Cortex of kidney (tissue), 1 donor: ENCODE measurements at places on chromosomes 13 and 19.

DNA sequence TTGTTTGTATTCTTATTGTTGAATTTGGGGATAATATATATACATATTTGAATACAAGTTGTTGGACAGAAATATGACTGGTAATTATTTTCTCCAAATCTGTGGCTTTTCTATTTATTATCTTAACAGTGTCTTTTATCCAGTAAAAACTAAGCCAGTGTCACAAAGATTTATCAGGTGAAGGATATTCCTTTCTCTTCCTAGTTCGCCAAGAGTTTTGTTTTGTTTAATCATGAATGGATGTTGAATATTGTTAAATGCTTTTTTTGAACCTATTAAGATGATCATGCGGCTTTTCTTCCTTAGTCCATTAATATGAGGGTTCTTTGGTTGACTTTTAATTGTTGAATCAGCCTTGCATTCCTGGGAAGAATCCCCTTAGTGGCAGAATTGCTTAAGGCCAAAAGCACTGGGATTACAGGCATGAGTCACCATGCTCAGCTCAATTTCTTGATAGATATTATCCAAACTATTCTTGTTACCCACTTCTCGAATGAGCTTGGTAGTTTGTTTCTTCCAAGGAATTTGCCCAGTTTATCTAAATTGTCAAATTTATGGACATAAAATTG, 53.3 kb downstream of the TEX26 start:
- DNase-seq = no peak

DNA sequence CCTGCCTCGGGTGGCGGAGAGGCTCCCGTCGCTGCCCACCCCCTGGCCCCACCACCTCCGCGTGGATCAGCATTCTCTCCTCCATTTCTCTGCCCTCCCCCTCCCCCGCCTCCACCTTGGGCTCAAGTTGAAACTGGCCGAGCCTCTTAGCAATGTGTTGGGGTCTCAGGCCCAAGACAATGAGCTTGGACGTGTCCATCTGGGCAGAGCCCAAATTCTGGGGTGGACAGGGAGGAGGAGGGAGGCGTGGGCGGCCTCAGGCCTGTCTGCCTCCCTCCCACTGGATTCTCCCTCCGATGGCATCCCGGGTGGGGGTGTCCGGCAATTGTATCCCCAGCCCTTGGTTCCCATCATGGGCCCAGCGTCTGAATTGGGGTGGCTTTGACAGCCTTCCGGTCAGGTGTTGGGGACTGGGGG, 1.2 kb downstream of the CELF5 start:
- DNase-seq = no peak

DNA sequence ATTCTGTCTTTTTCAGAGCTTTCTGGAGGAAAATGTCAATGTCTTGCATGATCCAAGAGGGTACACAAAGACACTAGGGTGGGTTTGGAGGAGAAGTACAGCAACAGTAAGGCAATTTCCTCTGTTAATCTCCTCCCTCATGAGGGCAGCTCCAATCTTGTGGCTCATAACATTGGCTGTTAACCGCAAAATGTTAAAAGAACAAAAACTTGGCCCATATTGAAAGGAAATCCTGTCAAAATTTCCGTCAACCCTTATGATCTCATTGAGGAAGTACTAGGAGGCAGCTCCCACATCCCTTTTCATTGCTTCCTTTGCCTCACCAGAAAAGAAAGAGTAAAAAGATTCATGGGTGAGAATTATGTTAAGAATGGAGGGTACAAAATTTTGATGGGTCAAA, 11.6 kb downstream of the OXGR1 start:
- no peak for DNase-seq

DNA sequence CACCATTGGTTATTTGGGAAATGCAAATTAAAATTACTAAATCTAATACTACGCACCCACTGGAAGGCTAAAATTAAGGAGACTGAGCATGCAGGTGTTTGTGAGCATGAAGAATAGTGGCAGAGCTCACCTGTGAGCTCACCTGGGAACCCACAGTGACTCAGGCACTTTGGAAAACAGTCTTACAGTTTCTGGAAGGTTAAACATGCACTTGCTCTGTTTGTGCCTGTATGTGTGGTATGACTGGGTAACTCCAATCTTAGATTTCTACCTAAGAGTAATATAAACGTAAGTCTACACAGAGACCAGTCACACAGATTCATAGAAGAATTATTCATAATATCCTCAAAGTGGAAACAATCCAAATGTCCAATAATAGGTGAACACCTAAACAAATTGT, 318.8 kb downstream of the ATP8A2 start:
- DNase-seq = no peak

GRCh38 chr13:75986818-75987217, 350.7 kb downstream of the LMO7 start:
- no peak for DNase-seq

DNA sequence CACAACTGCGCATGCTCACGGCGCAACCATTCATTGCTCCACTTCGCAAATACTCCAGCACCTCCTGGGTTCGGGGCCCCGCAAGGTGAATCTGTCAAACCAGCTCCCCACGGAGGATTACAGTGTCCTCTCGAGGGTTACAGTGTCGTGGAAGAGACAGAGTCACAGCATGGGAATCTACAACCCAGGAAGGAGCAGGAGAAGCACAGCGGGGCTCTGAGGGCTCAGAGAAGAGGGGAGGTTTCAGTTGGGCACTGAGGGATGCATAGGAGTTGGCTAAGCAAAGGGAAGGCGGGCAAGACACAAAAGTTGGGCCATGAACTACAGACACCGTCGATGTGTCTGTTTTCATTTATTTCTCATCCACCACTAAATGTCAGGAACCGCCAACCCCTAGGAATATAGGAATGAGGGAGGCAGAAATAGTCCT, 1.0 kb upstream of the GTF2F1 start:
- no peak for DNase-seq

GRCh38 chr13:35826626-35827254, 304.4 kb downstream of the DCLK1 start:
- DNase-seq = no peak

DNA sequence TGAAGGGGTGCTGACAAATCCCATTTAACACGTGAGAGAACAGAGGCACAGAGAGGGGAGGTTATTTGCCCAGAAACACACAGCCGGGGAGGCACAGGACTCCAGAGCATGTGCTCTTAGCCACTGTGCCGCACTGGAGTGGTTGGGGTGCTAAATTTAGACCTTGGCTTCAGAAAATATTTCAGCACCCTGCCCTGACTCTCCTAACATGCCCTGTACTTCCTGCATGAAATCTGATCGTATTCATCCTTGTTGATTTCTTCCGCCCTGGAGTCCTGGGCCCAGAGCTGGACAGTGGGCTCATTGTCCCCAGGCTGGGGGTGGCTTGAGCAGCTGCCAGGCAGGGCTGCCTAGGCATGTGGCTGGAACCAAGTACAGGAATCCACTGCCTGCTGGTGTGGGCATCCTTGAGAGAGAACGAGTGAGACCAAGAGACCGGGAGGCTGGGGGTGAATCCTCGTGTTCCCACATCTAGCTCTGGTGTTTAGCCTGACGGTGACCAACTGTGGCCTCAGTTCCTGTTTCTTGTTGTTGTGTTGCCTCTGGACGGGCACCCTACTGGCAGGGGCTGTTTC, 5.3 kb downstream of the SLC27A1 start:
- no peak for DNase-seq

DNA sequence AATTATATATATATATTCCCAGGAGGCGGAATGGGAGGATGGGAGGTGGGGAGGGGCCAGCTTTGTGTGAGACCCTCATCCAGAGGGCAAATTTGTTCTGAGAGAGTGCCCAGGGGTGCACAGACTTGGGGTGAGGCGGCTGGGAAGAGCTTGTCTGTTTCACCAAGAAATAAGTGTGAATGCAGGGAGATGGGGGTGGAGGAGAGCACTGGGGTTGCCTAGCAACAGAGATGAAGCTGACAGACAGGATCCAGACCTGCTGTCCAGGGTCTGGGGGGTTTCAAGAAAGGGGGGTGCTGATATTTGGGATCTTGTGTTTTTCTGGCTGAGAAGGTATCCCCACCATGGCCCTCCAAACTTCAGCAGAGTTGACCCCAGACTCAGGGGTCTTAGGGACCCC, 18.6 kb upstream of the TNFAIP8L1 start:
- DNase-seq = no peak

GRCh38 chr19:49677231-49677900, at the start of gene PRMT1:
PRMT1 (plus strand) TSS chr19:49677271; CDS start chr19:49677281, 10 bp downstream.
- no peak for DNase-seq

DNA sequence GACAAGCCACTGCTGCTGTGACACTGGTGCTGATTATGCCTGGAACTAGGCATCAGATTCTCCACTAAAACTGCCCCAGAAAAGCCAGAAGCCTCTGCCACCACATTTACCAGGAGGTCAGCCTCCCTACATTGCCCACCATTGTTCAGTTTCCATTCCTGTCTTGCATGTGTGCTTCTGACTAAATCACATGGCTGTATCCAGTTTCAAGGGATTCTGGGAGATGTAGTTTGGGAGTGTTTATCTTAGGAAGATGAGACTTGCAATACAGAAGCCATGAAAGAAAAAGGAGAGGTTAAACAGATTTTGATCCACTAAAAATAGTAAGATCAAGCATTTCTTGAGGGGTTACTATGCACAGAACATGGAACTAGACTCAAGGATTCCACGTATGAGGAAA, 40.7 kb upstream of the SERPINE3 start:
- no peak for DNase-seq

- no peak for DNase-seq
Observed at GRCh38 chr19:22052644-22053013, 345 bp downstream of the ZNF257 start.

- DNase-seq = no peak
Observed at GRCh38 chr13:49807681-49808080, 15.2 kb upstream of the KPNA3 start.

DNA sequence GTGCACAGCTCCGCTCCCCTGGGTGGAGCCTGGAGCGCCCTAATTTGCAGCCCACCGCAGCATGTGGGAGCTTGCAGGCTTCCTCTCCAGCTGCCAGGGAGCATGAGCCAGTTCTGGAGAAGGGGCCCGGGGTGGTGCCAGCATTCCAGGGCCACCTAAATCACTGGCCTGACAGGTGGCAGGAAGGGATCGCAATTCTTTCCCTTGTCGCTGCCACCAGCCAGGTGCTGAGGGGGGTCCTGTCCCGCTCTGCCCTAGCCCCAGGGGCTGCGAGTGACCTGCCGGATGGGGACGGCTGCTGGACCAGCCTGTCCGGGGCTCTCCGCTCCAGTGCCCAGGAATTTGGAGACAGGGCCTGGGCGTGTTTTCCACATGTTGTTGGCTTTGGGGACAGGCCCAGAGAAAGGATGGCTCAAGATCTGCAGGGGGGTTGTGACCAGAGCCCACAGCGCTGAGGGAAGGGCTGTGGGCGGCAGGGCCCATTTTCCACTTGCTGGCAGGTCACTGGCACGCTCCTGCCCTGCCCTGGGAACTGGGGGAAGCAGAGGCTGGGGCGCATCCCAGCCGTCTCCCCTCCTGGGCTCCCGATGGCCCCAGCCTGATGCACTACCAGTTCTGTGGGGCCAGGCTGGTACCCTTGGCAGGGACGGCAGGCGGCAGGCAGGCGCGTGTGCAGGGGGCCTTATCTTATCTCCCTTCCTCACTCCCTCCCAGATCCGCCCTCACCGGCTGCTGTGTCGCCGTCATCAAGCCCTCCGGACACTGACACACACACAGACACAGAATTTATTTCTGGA, 9.5 kb downstream of the NDUFA11 start:
- no peak for DNase-seq

DNA sequence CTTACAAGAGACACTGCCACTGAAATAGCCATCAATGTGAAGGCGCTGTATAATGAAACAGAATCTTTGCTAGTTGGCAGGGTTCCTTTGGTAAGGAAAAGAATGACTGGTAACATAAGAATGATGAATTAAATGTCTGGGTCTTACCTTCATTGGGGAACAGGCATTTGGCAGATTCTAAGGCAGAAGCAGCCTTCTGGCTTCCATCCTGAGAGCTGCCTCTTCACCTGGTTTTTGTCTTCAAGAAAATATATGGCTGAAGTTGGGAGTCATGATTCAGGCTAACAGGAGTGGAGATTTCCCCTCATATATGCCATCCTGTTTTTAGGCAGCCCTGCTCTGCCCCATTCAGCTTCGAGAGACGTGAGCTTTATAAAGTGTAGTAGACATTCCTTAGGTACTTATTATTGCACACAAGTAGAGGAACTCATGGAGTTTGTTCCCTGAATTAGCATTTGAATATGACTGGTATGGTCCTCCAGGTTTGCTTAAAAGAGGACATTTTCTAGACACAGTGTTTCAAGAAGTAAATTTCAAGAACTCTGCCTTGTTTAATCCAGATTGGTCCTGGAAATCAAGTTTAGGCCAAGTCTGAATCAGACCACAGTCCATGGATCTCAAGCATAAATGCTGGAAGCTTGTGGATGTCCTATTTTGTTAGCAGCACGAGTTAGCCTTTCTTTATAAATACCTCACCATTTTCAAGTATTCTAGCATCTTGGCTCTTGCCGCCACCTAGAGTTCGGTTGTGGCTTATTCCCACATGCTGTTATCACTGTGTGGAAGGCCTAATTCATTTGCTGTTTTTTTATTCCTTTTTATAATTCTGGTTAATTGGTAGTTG, 56.2 kb upstream of the AKAP11 start:
- no peak for DNase-seq

DNA sequence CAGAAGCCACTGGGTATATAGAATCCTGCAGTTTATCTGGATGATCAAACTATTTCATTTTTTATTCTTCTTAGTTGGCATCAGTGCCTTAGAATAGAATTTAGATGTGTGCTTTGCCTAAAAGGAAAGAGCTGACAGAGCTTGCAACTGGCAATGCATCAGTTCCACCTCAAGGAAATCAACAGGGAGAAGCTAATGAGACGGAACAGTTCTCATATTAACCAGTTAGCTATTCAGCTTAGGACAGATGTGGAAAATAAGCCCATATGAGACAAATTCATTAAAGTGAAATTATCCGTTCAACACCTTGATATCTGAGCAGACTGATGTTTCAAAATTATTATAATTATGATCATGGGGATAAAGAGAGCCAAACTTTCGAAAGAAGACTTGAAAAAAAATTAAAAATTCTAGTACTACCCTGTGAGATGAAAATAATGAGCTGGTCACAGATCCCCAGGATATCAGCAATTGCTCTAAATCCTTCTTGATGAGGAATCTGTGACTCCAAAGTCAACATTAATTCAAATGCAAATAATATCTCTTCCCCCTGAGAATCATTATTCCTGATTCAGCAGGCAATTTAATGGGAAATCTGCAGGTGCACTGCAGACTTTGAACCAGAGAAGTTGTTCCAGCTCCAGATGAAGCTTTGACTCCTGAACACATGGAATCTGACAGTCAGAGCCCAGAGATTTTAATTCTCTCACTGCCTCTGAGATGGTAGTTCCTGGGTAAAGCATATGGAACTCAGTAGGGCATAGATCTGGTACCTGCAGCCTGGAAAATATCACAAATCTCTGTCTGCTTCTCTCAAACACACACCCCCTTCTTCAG, 486.8 kb downstream of the FOXO1 start:
- DNase-seq = no peak

DNA sequence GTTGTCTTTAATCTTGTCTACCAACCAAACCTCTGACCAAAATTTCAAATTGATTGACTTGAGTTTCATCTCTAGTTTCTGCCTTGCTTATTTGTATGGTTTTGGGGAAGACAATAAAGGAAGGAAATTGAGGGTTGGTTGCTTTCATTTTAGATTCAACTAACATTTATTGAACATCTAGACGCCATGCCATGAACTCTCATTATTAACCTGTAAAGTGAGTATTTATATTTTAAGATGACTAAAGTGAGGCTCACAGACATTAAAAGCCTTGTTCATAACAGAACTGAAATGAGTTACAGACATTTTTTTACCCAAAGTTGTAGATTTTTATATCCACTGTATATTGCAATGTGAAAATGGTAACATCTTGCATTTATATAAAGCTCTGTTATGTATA, 239.3 kb downstream of the LMO7 start:
- no peak for DNase-seq
